ENCODE measurements at places on chromosomes 3 and 15. TPM values are rescaled to one million over a fixed set of nuclear protein-coding genes. Genes with fewer than 3 reads are reported as not detected.
A peak's percentile ranks its signal among the peaks of the same experiment; 100 is the strongest.

SLC12A6 gene
- total RNA-seq, result 55.2 TPM

RPL32 gene
- total RNA-seq, result 1,759 TPM

ZNF717 gene
- total RNA-seq, result 10.7 TPM

GRCh38 chr3:53196575-53197407 is 35.8 kb downstream of the PRKCD start:
- H3K27ac ChIP-seq, result no peak overlapping the region
- no peak overlapping the region for H3K4me3 ChIP-seq
- no peaks in the 10 kb centered on the region for H3K27me3 ChIP-seq
- H3K4me1 ChIP-seq, result peaks cover 18% of the 10 kb centered on the region
- DNase-seq, result peak; percentile 63

DNA sequence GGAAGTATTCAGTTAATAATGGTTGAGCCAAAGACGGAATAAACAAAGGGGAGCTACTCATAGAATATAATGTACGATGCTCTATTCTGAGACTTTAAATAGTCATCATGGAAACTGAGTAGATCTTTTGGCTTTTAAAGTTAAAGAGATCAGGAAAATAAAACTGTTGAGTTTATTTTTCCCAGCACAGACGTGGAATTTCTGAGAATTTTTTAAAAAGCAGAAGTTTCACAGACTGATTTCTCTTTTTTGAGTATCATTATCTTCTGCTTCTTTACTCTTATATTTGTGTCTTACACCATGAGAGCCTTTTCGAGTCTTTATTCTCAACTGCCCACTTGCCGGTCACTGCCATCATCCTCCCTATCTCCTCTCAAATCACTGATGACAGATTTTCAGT is 13.2 kb downstream of the P2RY14 start:
- peaks cover 28% of the 10 kb centered on the region for H3K4me1 ChIP-seq
- no peaks in the 10 kb centered on the region for H3K27me3 ChIP-seq
- no peak overlapping the region for H3K27ac ChIP-seq
- DNase-seq, result no peak
- H3K4me3 ChIP-seq, result no peak overlapping the region
- H3K36me3 ChIP-seq, result peaks cover 10% of the 10 kb centered on the region

- H3K4me1 ChIP-seq, result no peaks in the 10 kb centered on the region
- no peak overlapping the region for H3K27ac ChIP-seq
- no peak overlapping the region for H3K4me3 ChIP-seq
Observed at GRCh38 chr3:168834558-168834957, 738.8 kb upstream of the GOLIM4 start.

DNA sequence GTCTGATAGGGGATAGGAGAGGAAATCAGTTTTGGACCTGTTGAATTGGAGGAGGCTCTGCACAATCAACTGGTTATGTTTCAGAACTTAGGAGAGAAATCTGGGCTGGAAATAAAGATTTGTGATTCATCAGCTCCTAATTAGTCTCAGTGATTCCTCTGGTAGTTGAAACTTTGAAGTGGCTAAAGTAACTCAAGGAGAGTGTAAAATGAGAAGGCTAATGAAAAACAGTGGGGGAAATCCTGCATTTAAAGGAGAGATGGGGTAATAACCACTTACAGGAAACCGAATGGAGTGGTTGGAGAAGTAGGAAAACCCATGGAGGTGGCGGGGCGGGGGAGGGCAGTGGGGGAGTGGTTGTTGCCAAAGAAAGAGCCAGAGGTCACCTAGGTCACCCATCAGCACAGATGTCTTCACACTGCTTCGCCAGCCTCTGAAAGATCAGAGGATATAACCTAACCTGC is 32.6 kb downstream of the MAP2K5 start:
- no peaks in the 10 kb centered on the region for H3K36me3 ChIP-seq
- no peak overlapping the region for H3K27ac ChIP-seq
- no peak for DNase-seq

DNA sequence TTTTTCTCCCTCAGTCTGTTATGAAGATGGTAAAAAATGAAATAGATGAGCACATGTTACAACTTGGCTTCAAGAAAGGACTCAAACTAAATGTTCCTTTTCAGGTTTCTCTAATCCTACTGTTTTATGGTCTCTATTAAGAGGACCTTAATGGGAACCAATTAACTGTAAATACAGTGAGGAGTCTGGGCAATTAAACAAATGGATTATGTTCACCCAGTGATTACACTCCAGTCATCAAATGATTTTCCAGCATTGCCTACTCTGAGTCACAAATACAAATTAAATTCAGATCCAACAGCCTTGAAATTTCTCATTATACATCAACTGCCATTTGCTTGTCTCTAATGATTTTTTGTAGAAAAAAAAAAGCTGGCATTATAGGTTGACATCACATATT is 129.2 kb downstream of the NEK10 start:
- no peaks in the 10 kb centered on the region for H3K36me3 ChIP-seq
- H3K4me1 ChIP-seq, result no peaks in the 10 kb centered on the region
- H3K27me3 ChIP-seq, result no peaks in the 10 kb centered on the region
- no peak overlapping the region for H3K27ac ChIP-seq

- H3K4me3 ChIP-seq, result no peak overlapping the region
- H3K36me3 ChIP-seq, result no peaks in the 10 kb centered on the region
- peaks cover 3% of the 10 kb centered on the region for H3K27me3 ChIP-seq
- peak; percentile 21 for DNase-seq
- H3K4me1 ChIP-seq, result no peaks in the 10 kb centered on the region
Observed at GRCh38 chr15:100787567-100788417, 91.8 kb upstream of the ALDH1A3 start.

- no peak for DNase-seq
- H3K4me1 ChIP-seq, result no peaks in the 10 kb centered on the region
- no peaks in the 10 kb centered on the region for H3K27me3 ChIP-seq
- H3K36me3 ChIP-seq, result no peaks in the 10 kb centered on the region
Observed at GRCh38 chr3:26712211-26713026, 89.8 kb downstream of the LRRC3B start.

DNA sequence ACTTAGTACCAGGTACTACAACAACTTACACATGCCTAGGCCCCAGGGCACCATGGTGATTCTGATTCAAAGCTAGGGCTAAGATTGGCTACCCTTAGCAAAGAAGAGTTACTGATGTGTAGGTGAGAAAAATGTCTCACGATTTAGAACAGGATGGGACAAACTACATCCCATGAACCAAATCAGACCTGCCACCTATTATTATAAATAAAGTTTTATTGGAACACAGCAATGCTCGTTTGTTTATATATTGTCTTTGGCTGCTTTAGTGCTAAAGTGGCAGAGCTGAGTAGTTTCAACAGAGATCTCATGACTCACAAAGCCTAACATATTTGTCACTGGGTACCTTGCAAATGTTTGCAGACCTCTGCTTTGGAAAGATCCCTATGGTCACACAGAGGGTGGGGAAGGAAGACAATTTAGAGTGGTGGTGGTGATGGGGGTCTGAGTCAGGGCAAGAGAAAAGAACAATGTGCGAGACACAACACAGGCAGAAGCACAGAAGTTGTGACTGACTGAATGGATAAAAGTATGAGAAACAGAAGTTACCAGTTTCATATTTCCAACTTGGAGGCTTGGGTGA is 770.6 kb upstream of the CFAP20DC start:
- no peak for DNase-seq
- no peak overlapping the region for H3K4me3 ChIP-seq
- no peaks in the 10 kb centered on the region for H3K36me3 ChIP-seq
- H3K27me3 ChIP-seq, result peaks cover 7% of the 10 kb centered on the region
- no peak overlapping the region for H3K27ac ChIP-seq

Measured in activated CD8-positive, alpha-beta memory T cell treated with anti-CD3 and anti-CD28 coated beads, Interleukin-2, amount 10 ng/mL, durations not matched to agents 7 days and 5 days (primary cell).